ENCODE measurements at places on chromosomes 1 and 21. TPM values are rescaled to one million over a fixed set of nuclear protein-coding genes. Genes with fewer than 3 reads are reported as not detected.

DNA sequence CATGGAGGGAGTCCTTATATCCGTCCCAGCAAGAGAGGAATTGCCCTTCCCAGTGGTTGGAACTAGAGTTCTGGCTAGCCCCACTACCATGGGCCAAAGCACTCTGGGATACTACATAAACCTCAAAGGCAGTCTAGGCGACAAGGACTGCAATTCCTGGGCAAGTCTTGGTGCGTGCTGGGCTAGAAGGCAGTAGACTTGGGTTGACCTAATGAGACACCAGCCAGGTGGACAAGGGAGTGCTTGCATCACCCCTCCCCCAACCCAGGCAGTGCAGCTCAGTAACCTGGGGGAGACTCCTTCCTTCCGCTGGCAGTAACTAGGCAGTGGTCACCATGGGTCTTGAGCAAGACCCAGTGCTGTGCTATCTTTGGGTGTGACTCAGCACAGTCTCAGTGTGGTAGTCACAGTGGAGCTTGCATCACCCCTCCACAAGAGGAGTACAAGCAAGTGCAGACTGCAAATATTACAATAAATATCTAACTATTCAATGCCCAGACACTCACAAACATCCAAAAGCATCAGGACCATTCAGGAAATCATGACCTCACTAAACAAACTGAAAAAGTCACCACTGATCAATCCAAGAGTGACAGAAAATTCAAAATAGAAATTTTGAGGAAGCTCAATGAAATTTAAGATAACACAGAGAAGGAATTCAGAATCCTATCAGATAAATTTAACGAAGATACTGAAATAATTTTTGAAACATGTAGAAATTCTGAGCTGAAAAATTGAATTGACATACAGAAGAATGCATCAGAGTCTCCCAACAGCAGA is 84.7 kb upstream of the LYPLAL1 start:
- no peak overlapping the region for H3K27ac ChIP-seq
- no peaks in the 10 kb centered on the region for H3K27me3 ChIP-seq
- H3K4me1 ChIP-seq = no peaks in the 10 kb centered on the region
- H3K4me3 ChIP-seq = no peak overlapping the region

- H3K4me3 ChIP-seq = no peak overlapping the region
- peak overlapping the region; percentile 91 for H3K27ac ChIP-seq
- no peak for DNase-seq
These were observed 15.9 kb upstream of the EDN2 start for GRCh38 chr1:41500378-41500777.

DNA sequence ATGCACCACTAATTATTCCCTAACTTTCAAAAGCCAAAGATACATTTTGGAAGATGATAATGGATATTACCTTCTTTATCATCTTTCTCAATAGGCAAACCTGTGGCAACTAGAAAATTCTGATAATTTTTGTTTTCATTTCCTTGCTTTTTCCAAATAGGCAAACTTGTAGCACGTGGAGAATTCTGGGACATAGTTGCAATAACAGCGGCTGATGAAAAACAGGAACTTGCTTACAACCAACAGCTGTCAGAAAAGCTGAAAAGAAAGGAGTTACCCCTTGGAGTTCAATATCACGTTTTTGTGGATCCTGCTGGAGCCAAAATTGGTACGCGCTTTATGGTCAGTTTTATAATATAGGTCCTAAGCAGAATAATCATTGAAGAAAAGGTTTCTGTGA is 1.5 kb downstream of the FPGT start:
- H3K27me3 ChIP-seq = no peaks in the 10 kb centered on the region
- H3K4me3 ChIP-seq = no peak overlapping the region
- H3K4me1 ChIP-seq = no peaks in the 10 kb centered on the region
- no peak for DNase-seq
- H3K27ac ChIP-seq = no peak overlapping the region
- H3K36me3 ChIP-seq = no peaks in the 10 kb centered on the region

The FCN3 gene
- total RNA-seq = 36.6 TPM

The RXFP4 gene
- total RNA-seq = not detected

The B3GALNT2 gene
- 16.1 TPM for total RNA-seq

The NDUFV3 gene
- 27.4 TPM for total RNA-seq

The OMA1 gene
- total RNA-seq = 52.1 TPM

The CACNA1E gene
- total RNA-seq = 1.4 TPM

The CCDC17 gene
- 24.0 TPM for total RNA-seq

The VTCN1 gene
- total RNA-seq = 3.0 TPM

The CLCA1 gene
- total RNA-seq = not detected
